ENCODE measurements at places on chromosomes 7 and 10.
A peak's percentile ranks its signal among the peaks of the same experiment; 100 is the strongest.

- DNase-seq, result no peak
Observed at GRCh38 chr7:3861941-3862340, 560.9 kb downstream of the SDK1 start.

- DNase-seq, result no peak
Observed at GRCh38 chr10:121158988-121159579, 307.9 kb downstream of the WDR11 start.

DNA sequence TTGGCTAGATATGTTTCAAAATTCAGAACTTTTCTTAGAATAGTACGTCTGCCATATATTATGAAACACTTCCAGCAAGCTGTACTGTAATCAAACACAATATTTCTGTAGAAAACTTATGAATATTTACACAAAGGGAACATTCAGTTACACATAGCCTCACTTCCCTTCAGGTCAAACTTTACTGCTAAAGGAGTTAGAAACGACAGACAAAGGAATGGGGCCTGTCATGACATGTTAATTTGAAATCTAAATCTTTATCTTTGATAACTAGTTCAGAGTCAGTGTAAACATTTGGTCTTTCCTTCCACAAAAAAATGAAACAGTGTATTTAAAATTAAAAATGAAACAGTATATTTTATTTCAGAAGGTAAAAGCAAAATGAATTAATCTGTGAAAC is 1.0 kb upstream of the CROT start:
- DNase-seq, result peak; percentile 11

DNA sequence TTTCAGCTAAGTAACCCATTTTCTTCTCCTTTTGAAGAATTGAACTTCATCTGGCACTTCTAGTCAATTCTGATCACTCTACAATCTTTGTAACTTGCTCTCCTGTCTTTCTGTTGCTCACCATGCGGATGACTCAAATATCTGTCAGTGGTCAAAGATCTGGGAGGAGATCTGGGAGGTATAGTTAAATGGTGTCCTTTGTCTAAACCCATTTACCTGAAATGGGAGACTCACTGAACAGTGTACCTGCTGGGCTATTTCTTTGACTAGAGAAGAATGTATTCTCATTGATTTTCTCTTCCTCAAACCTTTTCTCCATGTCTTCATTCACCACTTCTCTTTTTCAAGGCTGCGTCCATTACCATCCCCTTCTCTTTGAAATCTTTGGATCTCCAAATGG is 42.0 kb upstream of the PCLO start:
- DNase-seq, result no peak

- DNase-seq, result no peak
Observed at GRCh38 chr7:140053812-140054539, 8.8 kb downstream of the PARP12 start.

- DNase-seq, result no peak
Observed at GRCh38 chr7:34107276-34107675, 201.9 kb downstream of the BMPER start.

DNA sequence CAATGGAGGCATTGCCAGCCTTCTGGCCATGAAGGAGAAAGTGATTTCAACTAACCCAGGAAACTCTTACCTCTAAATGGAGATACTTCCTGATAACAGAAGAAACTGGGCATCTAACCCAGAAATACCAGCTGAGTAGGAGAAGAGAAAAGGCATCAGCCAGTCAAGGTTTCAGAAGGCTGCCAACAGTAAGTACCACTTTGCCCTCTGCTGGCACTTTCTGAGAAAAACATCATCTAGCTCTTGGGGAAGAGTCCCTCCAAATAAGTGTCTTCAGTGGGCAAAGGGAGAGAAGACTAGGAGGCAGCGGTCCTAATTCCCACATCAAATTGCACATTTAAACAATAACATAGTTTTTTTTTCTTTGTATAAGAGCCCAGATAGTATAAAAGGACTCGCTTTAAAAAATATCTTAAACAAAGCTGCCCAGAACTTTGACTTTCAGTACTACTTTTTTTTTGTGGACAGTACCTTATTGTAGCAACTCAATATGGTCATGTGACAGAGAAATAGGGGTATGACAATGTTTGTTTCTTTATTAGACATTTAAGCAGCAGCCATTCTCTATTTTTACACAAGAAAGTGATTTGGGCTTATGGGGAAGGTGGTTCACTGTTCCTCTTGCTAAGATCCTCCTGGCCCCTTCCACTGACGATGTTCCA is 157.3 kb downstream of the CTTNBP2 start:
- DNase-seq, result no peak

- no peak for DNase-seq
Observed at GRCh38 chr7:47912332-47912731, 35.9 kb downstream of the PKD1L1 start.

DNA sequence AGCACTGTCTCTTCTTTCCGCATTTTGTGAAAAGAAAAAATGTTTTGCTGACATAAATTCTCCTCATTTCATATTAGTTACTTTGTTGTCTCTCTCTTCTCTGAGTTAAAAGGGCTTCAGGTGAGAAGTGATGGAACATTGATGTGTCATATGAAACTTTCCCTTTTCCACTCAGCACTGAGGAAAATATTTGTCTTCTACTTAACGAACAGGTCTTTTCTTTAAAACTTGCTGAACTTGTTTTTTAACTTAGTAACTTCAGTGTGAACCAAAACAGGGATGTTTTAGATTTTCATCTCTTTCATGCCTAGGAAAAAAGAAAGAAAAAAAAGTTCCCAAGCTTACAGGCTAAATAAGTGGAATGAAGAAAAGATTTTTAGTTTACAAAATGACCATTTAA is 19.0 kb upstream of the TSPAN12 start:
- no peak for DNase-seq

GRCh38 chr10:21827308-21827707 is 176.2 kb downstream of the DNAJC1 start:
- DNase-seq, result no peak

Measured in T-helper 2 cell (primary cell).